Naive B cell (primary cell): ENCODE measurements at places on chromosomes 1 and 21. TPM values are rescaled to one million over a fixed set of nuclear protein-coding genes. Genes with fewer than 3 reads are reported as not detected.
A peak's percentile ranks its signal among the peaks of the same experiment; 100 is the strongest.

- no peak for DNase-seq
- no peaks in the 10 kb centered on the region for H3K36me3 ChIP-seq
- H3K27me3 ChIP-seq, result no peaks in the 10 kb centered on the region
- H3K27ac ChIP-seq, result no peak overlapping the region
- H3K4me3 ChIP-seq, result no peak overlapping the region
- H3K4me1 ChIP-seq, result peaks cover 19% of the 10 kb centered on the region
Observed at GRCh38 chr1:222829868-222830267, 15.0 kb downstream of the DISP1 start.

DNA sequence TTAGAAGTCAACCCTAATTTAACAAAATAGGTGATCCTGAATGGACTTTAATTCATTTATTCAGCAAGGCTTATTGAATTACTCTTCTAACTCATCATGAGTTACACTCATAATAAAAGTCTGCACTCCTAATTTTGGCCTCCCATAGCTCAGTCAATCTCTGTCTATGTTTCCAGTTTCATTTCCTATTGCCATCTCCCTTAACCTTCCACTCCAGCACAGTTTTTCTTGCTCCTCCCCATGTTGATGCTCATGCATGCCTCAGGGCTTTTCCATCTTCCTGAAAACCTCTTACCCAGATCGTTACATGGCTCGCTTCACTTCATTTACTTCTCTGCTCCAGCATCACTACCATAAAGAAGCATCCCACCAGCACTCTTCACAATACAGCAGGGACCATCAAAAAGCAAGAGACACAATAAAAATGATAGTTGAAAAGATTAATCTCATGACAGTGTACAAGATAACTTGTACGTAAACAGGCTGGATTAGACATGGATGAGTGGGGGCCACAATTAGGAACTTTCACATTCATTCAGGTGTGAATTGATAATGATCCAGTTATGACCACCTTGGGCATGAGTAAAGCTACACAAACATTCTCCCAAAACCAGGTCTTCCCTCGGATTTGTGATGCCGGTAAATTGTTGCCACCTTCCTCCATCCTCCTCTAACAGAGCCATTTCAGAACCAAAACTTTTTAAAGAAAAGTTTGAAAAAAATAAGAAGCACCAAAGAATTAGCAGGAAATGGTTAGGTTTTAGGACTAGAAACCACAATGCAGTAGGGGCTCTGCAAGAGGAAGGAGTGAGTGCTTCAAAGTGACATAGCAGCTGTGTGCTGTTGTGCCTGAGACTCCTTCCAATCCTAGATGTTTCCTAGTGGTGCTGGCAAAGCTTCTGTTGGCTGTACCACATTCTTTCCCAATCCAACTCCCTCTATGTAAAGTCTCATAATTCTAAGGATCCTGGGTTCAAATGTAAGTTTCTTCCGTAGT, 89.8 kb downstream of the OLFML2B start:
- H3K36me3 ChIP-seq, result no peaks in the 10 kb centered on the region
- H3K4me3 ChIP-seq, result no peak overlapping the region
- no peaks in the 10 kb centered on the region for H3K27me3 ChIP-seq
- no peak overlapping the region for H3K27ac ChIP-seq
- DNase-seq, result no peak

DNA sequence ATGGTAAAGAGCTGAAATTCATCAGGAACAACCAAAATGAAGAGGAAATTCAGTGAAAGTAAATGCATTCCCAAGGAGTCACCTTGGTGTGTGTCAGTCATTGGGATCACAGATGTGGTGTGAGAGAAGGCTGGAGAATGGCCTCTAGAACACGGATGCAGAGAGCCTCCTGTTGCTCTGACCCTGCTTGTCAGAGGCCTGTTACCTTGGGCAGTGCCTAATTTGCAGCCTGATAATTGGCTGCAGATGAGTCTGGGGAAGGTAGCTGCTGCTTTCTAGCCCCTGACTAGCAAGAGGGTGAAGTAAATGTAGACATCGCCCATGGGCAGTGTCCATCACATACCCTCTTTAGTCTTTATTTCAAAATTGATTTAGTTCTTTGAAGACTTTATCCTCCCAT, 3.3 kb downstream of the GCSAML start:
- H3K27me3 ChIP-seq, result peaks cover 23% of the 10 kb centered on the region
- H3K4me3 ChIP-seq, result no peak overlapping the region
- peaks cover 10% of the 10 kb centered on the region for H3K4me1 ChIP-seq
- no peak for DNase-seq

DNA sequence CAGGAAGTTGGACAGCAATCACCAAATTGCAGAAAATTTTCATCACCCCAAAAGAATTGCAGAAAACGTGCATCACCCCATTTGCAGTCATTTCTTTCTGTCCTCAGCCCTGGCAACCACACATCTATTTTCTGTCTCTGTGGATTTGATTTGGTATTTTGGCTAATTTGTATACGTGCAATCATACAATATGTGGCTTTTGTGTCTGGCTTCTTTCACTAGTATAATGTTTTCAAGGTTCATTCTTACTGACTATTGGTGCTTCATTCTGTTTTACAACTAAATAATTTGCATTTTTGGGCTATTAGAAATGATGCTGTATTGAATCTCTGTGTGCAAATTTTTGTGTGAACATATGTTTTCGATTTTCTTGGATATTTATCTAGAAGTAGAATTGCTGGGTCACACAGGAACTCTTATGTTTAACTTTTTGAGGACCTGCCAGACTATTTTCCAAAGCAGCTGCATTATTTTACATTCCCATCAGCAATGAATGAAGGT, 24.8 kb upstream of the PRDM2 start:
- DNase-seq, result no peak
- H3K27ac ChIP-seq, result no peak overlapping the region
- no peaks in the 10 kb centered on the region for H3K27me3 ChIP-seq
- H3K4me3 ChIP-seq, result peak overlapping the region; percentile 74

DNA sequence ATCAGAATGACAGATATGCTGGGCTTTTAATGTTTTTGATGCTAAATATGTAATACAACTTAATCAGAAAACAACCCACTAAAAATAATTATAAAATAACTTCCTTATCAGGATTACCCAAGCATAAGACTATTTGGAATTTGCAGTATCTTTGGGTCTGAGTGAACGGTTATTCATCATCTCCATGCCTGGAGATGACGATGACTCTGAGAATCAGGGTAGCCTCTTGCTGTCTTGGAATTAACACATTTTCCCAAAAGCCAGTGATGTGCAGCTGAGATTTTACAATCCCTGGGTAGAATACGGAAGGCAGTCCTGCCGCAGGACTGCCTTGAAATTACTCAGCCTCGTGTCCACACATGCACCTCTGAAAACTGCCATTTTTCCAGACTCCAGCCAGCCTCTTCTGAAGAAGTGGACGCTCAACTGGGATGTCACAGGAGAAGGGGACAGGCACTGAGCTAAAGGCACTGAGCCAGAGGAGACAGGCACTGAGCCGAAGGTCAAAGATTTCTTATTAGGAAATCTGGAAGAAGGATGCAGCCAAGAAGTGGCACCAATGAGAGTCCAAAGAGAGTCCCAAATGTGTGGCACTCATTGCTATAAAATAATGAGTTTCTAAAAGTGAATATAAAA, 85.5 kb downstream of the PGBD5 start:
- no peaks in the 10 kb centered on the region for H3K36me3 ChIP-seq
- H3K4me1 ChIP-seq, result peaks cover 2% of the 10 kb centered on the region
- H3K27ac ChIP-seq, result no peak overlapping the region
- no peak overlapping the region for H3K4me3 ChIP-seq
- DNase-seq, result no peak
- H3K27me3 ChIP-seq, result peaks cover 10% of the 10 kb centered on the region

GRCh38 chr1:183390561-183390960, 27.6 kb downstream of the NMNAT2 start:
- H3K4me1 ChIP-seq, result no peaks in the 10 kb centered on the region
- H3K4me3 ChIP-seq, result no peak overlapping the region
- no peak for DNase-seq
- peaks cover 31% of the 10 kb centered on the region for H3K27me3 ChIP-seq
- H3K36me3 ChIP-seq, result no peaks in the 10 kb centered on the region
- H3K27ac ChIP-seq, result no peak overlapping the region

GRCh38 chr1:45412899-45413298, 72.7 kb upstream of the MUTYH start:
- H3K4me3 ChIP-seq, result peak overlapping the region; percentile 89
- peaks cover 2% of the 10 kb centered on the region for H3K36me3 ChIP-seq
- H3K27me3 ChIP-seq, result no peaks in the 10 kb centered on the region
- H3K4me1 ChIP-seq, result peaks cover 60% of the 10 kb centered on the region
- peak overlapping the region; percentile 85 for H3K27ac ChIP-seq

- H3K36me3 ChIP-seq, result no peaks in the 10 kb centered on the region
- no peak overlapping the region for H3K4me3 ChIP-seq
- H3K27me3 ChIP-seq, result no peaks in the 10 kb centered on the region
- DNase-seq, result no peak
- H3K27ac ChIP-seq, result no peak overlapping the region
- H3K4me1 ChIP-seq, result no peaks in the 10 kb centered on the region
Observed at GRCh38 chr1:177897998-177898654, 71.7 kb downstream of the SEC16B start.

- H3K36me3 ChIP-seq, result peaks cover 28% of the 10 kb centered on the region
- no peaks in the 10 kb centered on the region for H3K4me1 ChIP-seq
- peak overlapping the region; percentile 83 for H3K27ac ChIP-seq
- no peak overlapping the region for H3K4me3 ChIP-seq
- no peak for DNase-seq
- no peaks in the 10 kb centered on the region for H3K27me3 ChIP-seq
Observed at GRCh38 chr1:43437031-43437973, 16.4 kb downstream of the HYI start.

DNA sequence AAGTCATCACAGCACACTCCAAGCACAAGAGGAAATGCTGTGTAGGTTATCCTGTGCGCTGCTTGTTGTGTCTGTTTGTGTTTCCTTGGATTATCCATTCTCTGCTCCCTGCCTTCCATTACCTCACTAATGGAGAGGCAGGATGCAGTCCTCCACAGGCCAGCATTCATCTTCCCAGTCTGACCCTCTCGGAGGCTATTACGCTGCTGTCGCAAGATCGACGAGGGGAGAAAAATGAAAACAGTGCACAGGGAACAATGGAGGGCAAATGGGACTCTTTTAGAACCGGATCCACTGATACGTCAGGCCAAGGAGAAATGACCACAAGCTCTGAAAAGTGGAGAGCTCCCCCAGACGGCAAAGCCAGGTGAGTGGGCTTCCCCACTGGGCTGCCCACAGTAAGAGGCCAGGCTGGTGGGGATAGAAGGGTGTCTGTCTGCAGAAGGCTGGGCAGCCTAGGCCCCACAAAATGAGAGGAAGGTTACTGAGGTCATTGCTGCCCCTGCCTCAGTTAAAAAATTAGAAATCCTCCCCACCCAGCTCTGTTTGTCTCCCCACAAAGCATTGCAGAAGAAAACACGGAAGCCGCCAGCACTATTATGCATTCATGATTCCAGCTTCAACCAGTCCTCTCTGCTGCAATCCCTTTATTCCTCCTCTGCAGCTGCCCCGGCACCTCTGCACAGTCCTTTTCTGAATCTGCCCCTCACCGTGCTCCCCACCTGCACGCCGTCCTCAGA, 21.7 kb downstream of the LRRN2 start:
- no peaks in the 10 kb centered on the region for H3K36me3 ChIP-seq
- H3K4me3 ChIP-seq, result no peak overlapping the region
- peaks cover 22% of the 10 kb centered on the region for H3K27me3 ChIP-seq
- H3K4me1 ChIP-seq, result no peaks in the 10 kb centered on the region
- DNase-seq, result no peak

DNA sequence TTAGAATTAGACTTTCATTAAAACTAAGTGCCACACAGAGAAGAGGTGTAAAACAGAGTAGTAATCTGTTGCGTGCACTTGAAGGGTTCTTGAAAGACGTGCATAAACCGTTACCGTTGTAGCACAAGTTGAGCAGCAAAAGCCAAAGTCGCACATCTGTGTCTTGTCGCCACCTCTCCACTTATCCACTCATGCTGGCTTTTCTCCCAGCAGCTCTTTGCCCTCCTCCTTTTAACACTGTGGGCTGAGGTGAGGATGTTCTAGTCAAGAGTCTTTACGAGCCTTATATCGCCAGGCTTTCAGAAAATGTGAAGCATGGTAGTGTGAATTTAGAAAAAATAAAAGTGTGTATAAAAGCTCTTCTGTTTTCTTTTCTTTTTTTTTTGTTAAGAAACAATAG, 48.0 kb downstream of the NR5A2 start:
- H3K4me1 ChIP-seq, result peaks cover 7% of the 10 kb centered on the region
- H3K27me3 ChIP-seq, result peaks cover 15% of the 10 kb centered on the region
- H3K4me3 ChIP-seq, result no peak overlapping the region
- no peaks in the 10 kb centered on the region for H3K36me3 ChIP-seq
- H3K27ac ChIP-seq, result no peak overlapping the region

- no peaks in the 10 kb centered on the region for H3K36me3 ChIP-seq
- no peak overlapping the region for H3K4me3 ChIP-seq
- no peak for DNase-seq
- peak overlapping the region; percentile 87 for H3K27ac ChIP-seq
- H3K27me3 ChIP-seq, result no peaks in the 10 kb centered on the region
Observed at GRCh38 chr1:226107471-226108460, 45.2 kb downstream of the H3-3A start.

- H3K4me1 ChIP-seq, result no peaks in the 10 kb centered on the region
- no peaks in the 10 kb centered on the region for H3K27me3 ChIP-seq
- no peak overlapping the region for H3K27ac ChIP-seq
- no peak for DNase-seq
Observed at GRCh38 chr1:209777587-209777986, 6.8 kb downstream of the C1orf74 start.

- no peaks in the 10 kb centered on the region for H3K36me3 ChIP-seq
- H3K27me3 ChIP-seq, result peaks cover 3% of the 10 kb centered on the region
- H3K27ac ChIP-seq, result no peak overlapping the region
- no peak for DNase-seq
- no peak overlapping the region for H3K4me3 ChIP-seq
Observed at GRCh38 chr1:165793951-165794350, 25.3 kb upstream of the TMCO1 start.

- H3K36me3 ChIP-seq, result peaks cover 8% of the 10 kb centered on the region
- peaks cover 21% of the 10 kb centered on the region for H3K4me1 ChIP-seq
- DNase-seq, result no peak
- H3K27me3 ChIP-seq, result no peaks in the 10 kb centered on the region
- peak overlapping the region; percentile 71 for H3K27ac ChIP-seq
Observed at GRCh38 chr21:36155603-36156338, 853 bp upstream of the DOP1B start.

GRCh38 chr1:23799570-23800399, 769 bp downstream of the GALE start:
- DNase-seq, result no peak
- H3K4me3 ChIP-seq, result peak overlapping the region; percentile 86
- peaks cover 15% of the 10 kb centered on the region for H3K36me3 ChIP-seq

GRCh38 chr1:228209657-228210056, 1.8 kb downstream of the OBSCN start:
- peaks cover 4% of the 10 kb centered on the region for H3K27me3 ChIP-seq
- no peak overlapping the region for H3K4me3 ChIP-seq
- no peak for DNase-seq
- no peak overlapping the region for H3K27ac ChIP-seq
- no peaks in the 10 kb centered on the region for H3K36me3 ChIP-seq

Gene HPCA
- not detected for polyA plus RNA-seq

Gene SSX2IP
- 4.8 TPM for polyA plus RNA-seq

Gene CNTN2
- not detected for polyA plus RNA-seq

Gene TNFRSF14
- 51.8 TPM for polyA plus RNA-seq

Gene PSEN2
- polyA plus RNA-seq, result 11.1 TPM
